Suprapubic skin (tissue), 4 donors: ENCODE measurements at places on chromosomes 4 and X. TPM values are rescaled to one million over a fixed set of nuclear protein-coding genes. Genes with fewer than 3 reads are reported as not detected.

DNA sequence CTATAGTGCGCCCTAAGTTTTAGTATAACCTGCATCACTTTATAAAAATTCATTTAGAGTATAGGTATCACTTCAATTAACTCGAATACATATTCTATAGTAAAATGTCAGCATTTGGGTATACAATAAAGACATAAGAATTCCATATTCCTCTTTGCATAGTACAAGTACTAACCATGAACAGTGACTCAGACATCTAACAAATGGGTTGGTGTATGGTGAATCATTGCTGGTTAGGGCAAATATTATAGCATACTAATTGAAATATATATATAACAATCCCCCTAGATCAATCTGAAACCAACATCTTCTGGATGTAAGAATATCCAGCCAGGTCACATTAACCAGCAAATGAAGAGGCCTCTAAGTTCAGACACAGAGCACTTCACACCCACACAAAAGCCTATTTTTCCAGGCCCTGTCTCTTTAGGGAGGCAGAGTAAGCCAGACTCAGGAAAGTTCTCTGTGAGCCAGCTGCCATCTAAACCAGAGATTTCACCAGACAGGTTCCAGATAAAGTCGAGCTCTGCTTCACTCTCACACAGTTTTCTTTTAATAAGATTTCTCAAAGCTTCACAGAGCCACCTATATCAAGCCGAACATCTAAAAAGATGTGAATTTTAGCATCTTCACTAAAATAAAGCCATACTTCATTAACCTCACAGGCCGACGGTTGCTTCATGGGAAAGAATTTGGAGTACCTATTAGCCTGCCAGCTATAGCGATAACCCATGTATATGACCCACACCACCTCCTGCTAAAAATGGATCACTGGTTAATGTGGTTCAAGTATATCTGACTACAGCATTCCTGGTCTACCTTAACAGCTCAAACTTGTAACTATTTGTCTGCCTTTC is 200.0 kb upstream of the FTHL17 start:
- no peak for DNase-seq

DNA sequence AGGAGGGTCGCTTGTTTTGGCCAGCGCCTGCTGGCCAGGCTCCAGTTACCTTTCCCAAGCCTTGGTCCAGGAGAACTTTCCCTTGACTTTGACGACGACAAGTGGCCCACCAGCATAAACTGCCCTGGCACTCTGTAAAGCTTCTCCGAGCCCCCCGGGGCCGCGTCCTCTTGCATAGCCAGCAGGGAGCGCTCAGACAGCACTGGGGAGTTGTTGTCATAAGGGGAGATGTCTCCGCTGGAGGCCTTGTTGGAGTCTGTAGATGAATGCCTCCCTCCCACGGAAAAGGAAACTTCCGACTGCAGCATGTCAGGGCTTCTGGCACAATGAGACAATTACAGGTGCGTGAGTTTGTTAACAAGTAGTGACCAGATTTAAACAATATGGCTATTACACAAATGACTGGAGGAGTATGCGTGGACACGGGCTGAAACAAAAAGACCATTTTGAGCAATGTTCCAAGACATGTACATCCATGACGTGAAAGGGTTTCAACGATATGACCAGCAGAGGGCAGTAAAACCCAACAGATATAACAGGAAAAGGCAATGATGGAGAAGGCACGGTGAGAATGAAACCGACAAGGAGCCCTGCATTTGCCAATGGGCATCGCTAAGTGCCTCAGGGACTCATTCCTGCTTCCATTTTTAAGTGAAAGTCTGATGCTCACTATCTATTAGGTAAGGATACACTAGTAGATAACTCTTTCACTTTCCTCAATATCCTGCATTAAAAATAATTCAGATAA is 33.0 kb downstream of the HCCS start:
- DNase-seq, result no peak

GRCh38 chr4:76203541-76203940 is 10.1 kb downstream of the SCARB2 start:
- no peak for DNase-seq

DNA sequence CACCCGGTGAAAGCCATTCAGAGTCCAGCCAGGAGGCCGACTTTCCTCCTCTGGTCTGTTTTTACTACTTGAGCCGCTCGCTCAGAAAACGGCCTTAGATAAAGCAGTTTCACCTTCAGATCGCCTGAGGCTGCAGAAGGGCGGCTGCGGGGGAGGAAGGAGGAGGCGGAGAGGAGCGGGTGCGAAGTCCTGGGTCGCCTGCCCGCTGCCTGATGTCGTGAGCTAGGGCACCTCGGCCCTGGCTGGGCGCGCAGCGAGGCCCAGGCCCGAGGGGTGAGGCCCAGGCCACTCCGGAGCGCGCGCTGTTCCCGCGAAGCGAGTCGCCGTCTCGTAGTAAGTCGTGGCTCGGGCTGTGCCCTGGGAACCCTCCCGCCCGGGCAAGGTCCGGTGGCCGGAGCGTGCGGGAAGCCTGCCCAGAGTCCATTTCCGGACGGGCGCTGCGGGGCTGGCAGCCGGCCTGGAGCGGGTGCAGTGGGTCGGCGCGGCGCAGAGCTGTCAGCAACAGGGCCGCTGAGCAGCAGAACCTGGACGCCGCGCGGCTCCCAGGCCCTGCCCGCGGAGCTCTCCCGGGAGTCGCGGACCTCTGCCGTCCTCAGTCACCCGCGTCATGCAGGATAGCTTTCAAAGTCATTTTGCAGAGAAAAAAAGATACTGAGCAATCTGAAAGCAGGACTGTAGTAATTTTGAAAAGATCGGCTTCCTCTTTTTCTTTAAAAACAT is 18.6 kb downstream of the TRIM2 start:
- DNase-seq, result peak; percentile 80

DNA sequence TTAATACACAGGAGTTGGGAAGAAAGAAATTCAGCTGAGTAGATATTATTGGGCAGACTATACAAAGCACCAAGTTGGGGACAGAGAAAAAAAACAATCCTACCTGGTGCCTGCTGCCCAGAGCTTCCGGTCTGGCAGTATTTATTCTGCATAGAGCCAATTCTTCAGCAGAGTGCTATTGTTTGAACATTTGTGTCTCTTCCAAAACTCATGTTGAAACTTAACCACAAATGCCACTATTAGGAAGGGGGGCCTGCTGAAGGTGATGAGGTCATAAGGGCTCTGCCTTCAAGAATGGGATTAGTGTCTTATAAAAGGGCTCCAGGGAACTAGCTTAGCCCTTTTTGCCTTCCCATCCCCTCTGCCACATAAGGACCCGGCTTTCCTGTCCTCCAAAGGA is 136.2 kb downstream of the EVC2 start:
- DNase-seq, result no peak

GRCh38 chrX:132622130-132622529 is 133.3 kb upstream of the MBNL3 start:
- no peak for DNase-seq

- no peak for DNase-seq
Measured at GRCh38 chrX:136652822-136653723, 5.1 kb downstream of the CD40LG start.

DNA sequence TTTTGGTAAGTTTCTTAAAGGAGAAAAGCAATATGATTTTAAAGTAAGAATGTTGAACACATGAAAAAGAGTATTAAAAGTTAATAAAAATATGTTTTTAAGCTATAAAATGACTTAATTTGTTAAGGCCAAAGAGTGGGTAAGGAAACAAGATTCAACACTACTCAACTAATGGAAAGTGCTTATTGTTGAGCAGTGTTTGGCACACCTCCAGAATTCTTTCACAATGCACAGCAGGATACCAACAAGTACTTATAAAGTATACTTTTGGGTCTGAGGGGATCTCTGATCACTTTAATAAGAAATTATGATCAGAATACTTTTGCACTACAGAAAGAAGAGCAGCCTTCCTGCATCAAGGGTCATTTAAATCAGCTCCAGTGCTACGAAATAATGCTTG is 5.9 kb downstream of the LAMP2 start:
- DNase-seq, result no peak

GRCh38 chr4:7744142-7744804 is 195.4 kb downstream of the AFAP1 start:
- no peak for DNase-seq

GRCh38 chr4:2289311-2289954 is 27.5 kb upstream of the MXD4 start:
- DNase-seq, result peak; percentile 53

GRCh38 chr4:108751321-108751720 is 11.5 kb downstream of the ETNPPL start:
- DNase-seq, result no peak

DNA sequence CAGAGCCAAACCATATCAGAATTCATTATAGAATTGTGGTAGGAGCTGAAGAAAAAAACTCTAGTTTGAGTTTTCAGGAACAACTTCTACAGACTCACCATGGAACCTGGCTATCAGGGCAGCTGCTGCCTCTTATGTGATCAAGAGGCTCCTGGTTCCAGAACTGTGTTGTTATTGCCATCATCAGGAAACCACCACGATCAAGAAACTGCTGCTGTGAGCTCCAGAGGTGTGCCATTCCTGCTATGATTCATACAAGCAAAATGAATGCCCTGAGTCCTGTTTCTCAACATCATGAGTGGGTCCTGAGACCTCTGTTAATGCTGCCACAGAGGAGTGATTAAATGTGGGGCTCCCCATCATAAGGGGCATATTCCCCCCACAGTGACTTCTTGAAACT is 43.7 kb downstream of the TASL start:
- no peak for DNase-seq

- DNase-seq, result no peak
Measured at GRCh38 chr4:18803781-18804180, 782.2 kb upstream of the LCORL start.

DNA sequence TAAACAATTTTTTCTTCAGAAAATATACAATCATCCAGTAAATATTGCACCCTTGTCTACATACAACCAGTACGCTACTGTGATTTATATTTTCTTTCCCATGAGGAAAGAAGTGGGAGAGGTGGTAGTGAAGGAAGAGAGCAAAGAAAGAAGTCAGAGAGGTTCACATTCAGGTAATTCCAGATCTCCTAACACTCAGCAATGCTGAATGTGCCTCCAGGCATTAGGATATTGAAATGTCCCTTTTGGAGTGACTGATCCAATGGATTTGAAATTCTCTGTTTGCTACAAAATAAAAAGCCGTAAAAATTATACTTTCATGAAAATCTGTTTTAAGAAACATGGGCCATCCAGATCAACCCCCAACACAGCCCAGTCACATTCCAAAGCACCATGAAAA is 211.9 kb upstream of the NR3C2 start:
- DNase-seq, result no peak

GRCh38 chr4:80393970-80394250 is 58.4 kb downstream of the CFAP299 start:
- DNase-seq, result no peak

GRCh38 chr4:183747931-183748670 is 89.0 kb downstream of the TRAPPC11 start:
- no peak for DNase-seq

GRCh38 chrX:154354013-154354412 is 20.4 kb downstream of the FLNA start:
- no peak for DNase-seq

DNA sequence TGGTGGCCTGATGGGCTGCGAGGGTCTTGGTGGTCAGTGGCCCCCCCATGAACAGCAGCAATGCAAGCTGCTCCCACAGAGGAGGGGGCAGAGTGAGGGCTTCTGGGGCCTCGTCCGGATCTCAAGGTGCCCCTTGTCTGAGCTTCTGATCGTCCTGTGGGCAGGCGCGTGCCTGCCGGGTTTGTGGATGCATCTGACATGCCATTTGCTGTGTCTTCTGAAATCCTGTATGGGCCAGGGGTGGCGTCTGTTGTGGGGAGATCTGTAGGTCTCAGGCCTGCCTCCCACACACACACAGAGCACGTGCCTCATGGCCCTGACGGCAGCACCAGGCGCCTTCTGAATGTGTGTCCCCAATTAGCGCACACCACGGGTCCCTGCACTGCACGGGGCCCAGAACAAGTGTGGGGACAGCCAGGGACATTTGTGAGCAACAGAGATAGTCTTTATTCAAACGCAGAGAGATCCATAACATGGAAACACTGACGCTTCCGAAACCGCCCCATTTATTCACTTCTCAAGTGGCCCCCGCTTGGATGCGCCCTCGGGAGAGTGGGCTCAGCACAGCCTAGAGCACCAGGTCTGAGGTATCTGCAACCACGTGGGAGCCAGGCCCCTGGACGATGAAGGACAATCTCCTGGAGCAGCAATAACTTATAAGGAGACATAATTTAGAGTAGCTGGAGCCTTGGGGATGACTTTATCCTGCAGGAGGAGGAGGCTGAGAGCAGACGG is 5.7 kb downstream of the SPON2 start:
- no peak for DNase-seq

GRCh38 chrX:13216139-13216538 is 103.7 kb downstream of the ATXN3L start:
- DNase-seq, result no peak

DNA sequence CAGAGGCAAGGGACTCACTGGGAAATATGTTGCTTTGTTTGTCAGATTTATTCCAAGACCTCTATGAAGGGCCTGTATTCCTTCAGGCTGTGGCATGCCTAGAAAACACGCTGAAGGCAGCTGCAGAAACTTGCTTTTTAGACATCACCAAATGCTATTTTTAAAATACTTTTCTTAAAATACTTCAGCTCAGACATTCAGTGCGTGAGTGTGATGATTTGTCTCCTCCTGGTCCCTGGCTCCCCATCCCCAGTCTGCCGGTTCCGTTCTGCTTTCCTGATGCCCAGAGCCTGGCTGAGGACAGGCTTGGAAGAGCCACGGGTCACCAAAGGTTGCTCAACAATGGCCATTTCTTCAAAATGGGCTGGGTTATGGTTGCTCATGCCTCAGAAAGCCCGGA is 55.0 kb downstream of the PSAPL1 start:
- no peak for DNase-seq

- no peak for DNase-seq
Measured at GRCh38 chr4:138864961-138865720, 150.4 kb upstream of the NOCT start.

DNA sequence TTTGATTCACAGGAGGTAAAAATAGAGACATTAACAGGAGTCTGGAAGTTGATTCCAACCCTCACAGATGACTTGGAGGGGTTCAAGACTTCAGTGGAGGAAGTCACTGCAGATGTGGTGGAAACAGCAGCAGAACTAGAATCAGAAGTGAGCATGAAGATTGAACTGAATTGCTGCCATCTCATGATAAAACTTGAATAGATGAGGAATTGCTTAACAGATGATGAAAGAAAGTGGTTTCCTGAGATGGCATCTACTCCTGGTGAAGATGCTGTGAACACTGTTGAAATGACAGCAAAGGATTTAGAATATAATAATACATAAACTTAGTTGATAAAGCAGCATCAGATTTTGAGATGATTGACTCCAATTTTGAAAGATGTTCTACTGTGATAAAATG is 76.5 kb downstream of the RELL1 start:
- DNase-seq, result no peak

ADH4 gene
- total RNA-seq, result not detected

CLTRN gene
- total RNA-seq, result 0.48 TPM

MID1 gene
- 7.6 TPM for total RNA-seq

ERAS gene
- total RNA-seq, result not detected

CENPVL2 gene
- total RNA-seq, result not detected

USP53 gene
- 57.3 TPM for total RNA-seq

SPANXB1 gene
- total RNA-seq, result not detected

MAGEH1 gene
- total RNA-seq, result 10.7 TPM

PABPC4L gene
- total RNA-seq, result 0.31 TPM

PRRG1 gene
- total RNA-seq, result 5.4 TPM

ZFP42 gene
- total RNA-seq, result not detected

MAGED4B gene
- 5.1 TPM for total RNA-seq

HCFC1 gene
- 72.2 TPM for total RNA-seq

FRAS1 gene
- total RNA-seq, result 1.4 TPM

FAM241A gene
- 3.5 TPM for total RNA-seq

XG gene
- total RNA-seq, result 75.4 TPM

EPHA5 gene
- 0.49 TPM for total RNA-seq

ATP5ME gene
- total RNA-seq, result 136 TPM
